ENCODE measurements at places on chromosomes 1 and 21. TPM values are rescaled to one million over a fixed set of nuclear protein-coding genes. Genes with fewer than 3 reads are reported as not detected.

DNA sequence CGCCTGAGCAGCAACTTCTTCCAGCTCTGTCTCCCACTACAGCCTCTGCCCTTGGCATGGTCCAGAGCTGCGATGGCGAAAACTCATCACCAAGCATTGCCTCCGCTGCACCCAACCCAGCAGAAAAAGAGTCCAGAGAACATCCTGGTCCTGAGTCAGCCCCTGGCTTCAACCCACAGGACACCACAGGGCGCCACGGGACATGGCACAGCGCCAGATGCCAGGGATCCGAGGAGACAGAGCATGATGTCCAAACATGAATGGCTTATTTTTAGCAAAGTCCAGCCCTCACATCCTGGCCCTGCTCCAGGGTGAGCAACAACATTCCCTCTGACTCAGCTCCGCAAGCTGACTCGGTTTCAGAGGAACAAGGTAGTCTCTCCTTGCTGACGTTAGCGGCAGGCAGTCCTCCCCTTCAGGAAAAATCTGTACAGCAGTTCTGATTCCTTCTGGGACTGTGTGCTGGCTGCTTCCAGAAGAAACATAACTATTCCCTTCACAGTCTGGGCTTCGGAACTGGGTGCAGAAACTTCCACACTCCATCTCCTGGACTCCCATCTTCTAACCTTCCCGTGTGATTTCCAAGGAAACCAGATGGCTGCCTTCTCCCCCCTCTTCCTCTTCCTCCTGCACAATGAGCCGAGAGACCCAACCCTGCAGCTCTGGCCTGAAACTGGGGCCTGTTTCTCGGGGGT lies 131.3 kb downstream of the TOMM20 start:
- H3K4me3 ChIP-seq, result peak overlapping the region; percentile 54
- no peaks in the 10 kb centered on the region for H3K36me3 ChIP-seq
- H3K27me3 ChIP-seq, result no peaks in the 10 kb centered on the region

The LCE3D gene
- not detected for total RNA-seq

DNA sequence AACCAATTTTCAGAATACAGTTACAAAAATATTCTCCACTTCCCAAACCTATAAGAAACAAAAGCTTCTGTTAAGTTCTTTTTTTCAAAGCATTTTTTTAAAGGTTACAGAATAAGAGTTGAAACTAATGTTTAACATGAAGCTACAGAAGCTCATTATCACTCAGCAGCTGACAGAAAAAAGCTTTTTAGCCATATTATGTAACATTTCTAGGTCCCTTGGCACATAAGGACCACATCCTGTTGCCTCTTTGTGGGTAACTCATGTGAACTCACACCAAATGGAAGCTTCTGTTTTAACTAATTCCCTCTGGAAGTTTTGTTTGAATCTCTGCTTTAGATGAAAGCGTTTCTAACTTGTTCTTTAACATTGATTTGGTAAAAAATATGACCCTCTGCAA lies 242.5 kb upstream of the TMPRSS15 start:
- DNase-seq, result no peak
- no peaks in the 10 kb centered on the region for H3K36me3 ChIP-seq
- H3K4me3 ChIP-seq, result no peak overlapping the region
- no peaks in the 10 kb centered on the region for H3K4me1 ChIP-seq

- no peaks in the 10 kb centered on the region for H3K4me1 ChIP-seq
- no peak overlapping the region for H3K4me3 ChIP-seq
- no peak overlapping the region for H3K27ac ChIP-seq
- no peaks in the 10 kb centered on the region for H3K36me3 ChIP-seq
- H3K27me3 ChIP-seq, result no peaks in the 10 kb centered on the region
These were observed 27.9 kb upstream of the BMP8B start for GRCh38 chr1:39816415-39817090.

The FMO5 gene
- total RNA-seq, result 4.7 TPM

- peak overlapping the region; percentile 81 for H3K4me3 ChIP-seq
- H3K36me3 ChIP-seq, result no peaks in the 10 kb centered on the region
- H3K4me1 ChIP-seq, result peaks cover 9% of the 10 kb centered on the region
- peak overlapping the region; percentile 15 for H3K27ac ChIP-seq
- no peak for DNase-seq
These were observed 549 bp downstream of the PARS2 start for GRCh38 chr1:54763816-54764132.

DNA sequence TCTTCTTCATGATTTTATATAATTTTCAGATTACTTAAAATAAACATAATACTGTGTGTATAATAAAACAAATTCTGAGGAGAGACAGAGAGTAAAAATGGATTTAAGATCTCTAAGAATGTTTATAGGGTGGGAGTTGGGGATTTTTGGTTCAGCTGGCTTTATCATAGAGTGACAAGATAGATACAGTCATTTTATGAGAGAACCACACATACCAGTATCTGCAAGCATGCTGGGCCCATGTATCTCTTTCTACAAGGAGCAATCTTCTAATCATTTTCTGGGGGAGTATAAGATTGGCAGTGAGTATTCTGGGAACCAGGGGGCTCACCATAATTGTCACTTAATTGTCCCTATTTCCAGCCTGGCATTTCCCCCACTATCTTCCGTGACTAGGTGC lies 64.3 kb upstream of the DUSP10 start:
- no peak overlapping the region for H3K27ac ChIP-seq
- no peak for DNase-seq
- no peak overlapping the region for H3K4me3 ChIP-seq
- no peaks in the 10 kb centered on the region for H3K4me1 ChIP-seq
- H3K27me3 ChIP-seq, result no peaks in the 10 kb centered on the region

GRCh38 chr1:159084867-159085266 lies 8.3 kb upstream of the AIM2 start:
- no peak overlapping the region for H3K4me3 ChIP-seq
- H3K27me3 ChIP-seq, result no peaks in the 10 kb centered on the region
- no peaks in the 10 kb centered on the region for H3K4me1 ChIP-seq

The ACTL8 gene
- not detected for total RNA-seq

DNA sequence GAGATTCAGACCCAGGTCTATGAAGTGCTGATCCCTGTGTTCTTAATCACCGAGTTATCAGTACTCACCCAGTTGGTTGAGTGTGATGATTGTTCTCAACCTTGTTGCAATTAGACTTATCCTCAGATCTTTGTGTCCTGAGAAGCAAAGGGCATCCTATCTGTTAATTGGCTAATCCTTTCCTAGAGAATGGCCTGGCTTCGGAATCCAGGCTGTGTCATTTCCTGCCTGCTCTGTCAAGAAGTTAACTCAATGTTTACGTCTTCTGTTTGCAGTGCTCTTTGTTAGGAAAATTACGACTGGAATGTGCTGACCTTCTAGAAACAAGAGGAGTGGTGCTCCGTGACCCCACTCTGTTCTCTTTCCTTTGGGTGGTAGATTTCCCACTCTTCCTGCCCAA lies 14.7 kb downstream of the GAS5 start:
- H3K4me3 ChIP-seq, result no peak overlapping the region
- H3K27ac ChIP-seq, result no peak overlapping the region
- no peak for DNase-seq
- H3K36me3 ChIP-seq, result no peaks in the 10 kb centered on the region
- H3K27me3 ChIP-seq, result no peaks in the 10 kb centered on the region

Measured in thoracic aorta (tissue), 2 donors.